A549 treated with Hydrocortisone at 1 μM for 4 hours (cell line): ENCODE measurements at places on chromosomes 2 and 18. TPM values are rescaled to one million over a fixed set of nuclear protein-coding genes. Genes with fewer than 3 reads are reported as not detected.

Gene FIGN
- total RNA-seq = 1.7 to 2.7 TPM (median 2.0 TPM) in 5 replicates

Gene G6PC2
- not detected in 5 replicates for total RNA-seq

Gene GPR148
- total RNA-seq = not detected in 5 replicates

Gene FAP
- 0.23 TPM in 1 of 5 replicates, not detected in the others for total RNA-seq

Gene MEP1B
- total RNA-seq = 0.06 to 0.10 TPM in 2 of 5 replicates, not detected in the others

Gene SCN1A
- total RNA-seq = not detected in 5 replicates
